Glomerular endothelial cell (primary cell): ENCODE measurements at places on chromosomes 6 and 20. TPM values are rescaled to one million over a fixed set of nuclear protein-coding genes. Genes with fewer than 3 reads are reported as not detected.

Gene RIPOR3
- 0.41 TPM in 1 of 2 replicates, not detected in the other for total RNA-seq

Gene CCN6
- total RNA-seq = not detected in 2 replicates

Gene METTL24
- total RNA-seq = 0.82 TPM in 1 of 2 replicates, not detected in the other

Gene ROS1
- total RNA-seq = 0.06 TPM in 1 of 2 replicates, not detected in the other

Gene MYO6
- 46.6 and 55.8 TPM in 2 replicates for total RNA-seq

Gene OLIG3
- not detected in 2 replicates for total RNA-seq

Gene TAGAP
- not detected in 2 replicates for total RNA-seq

DNA sequence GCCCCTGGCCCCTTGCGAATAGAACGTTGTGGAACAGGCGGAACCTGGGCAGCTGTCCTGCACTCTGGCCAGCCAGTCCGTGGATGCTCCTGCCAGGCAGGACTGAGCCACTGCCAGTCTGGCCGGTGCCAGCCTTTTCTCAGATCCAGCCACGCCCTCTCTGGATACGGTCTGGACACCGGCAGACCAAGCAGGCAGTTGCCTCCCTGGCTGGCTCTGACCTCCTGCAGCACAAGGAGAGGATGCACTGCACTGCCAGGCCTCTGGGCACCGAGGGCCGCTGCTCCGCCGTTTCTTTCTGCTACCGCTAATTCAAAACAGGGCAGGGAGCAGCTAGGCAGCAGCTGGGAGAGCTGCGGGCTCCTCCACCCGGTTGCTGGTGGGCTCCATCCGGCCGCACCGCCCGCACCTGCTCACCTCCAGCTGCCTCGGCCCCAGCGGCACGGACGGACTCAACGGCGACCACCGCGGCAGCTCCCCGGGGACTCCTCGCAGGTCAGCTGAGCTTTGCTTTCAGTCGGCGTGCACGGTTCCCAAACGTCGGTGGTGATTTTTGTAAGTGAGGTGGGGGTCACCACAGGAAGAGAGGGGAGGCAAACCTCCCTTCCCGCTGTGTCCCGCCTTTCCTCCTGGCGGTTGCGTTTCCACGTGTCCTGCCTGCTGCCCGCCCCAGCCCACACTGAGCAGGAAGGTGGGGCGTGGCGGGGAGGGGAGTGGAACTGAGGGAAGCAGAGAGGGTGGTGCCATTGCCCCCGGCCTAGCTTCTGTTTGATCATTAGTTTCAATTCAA lies 30.3 kb upstream of the AFDN start:
- no peak for DNase-seq

DNA sequence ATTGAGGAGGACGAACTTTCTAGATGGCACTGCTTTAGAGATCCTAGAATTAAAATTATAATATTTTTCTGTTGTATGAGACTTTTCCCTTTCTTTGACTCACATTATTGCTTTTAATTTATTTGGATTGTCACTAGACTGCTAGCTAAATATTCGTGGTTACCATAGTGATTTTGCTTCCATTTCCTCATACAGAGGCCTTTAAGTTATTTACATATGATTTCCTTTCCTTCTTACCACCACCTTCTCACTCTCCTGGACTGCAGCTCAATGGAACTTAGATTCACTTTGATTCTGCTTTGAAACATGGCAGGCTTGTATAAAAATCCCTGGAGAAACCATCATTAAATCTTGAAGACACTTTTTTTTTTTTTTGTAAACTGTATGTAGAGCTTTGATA lies 222.9 kb downstream of the LAMA2 start:
- peak; percentile 9 for DNase-seq

DNA sequence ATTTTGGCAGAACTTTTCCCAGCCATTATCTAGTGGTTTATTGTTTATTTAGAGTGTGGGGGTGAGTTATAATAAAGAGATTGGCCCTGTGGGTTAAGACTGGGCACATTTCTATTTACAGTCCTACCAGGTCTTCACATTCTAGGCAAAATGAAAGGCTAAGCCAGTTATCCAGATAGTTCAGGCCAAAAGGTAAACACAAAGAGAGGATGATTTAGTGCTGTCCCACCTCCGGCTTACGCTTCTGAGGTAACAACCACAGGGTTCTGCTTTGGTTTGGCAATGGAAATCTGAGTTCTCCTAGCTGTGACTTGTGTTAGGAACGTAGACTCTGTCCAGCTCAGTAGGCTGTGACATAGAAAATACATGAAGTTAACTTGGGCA lies 50.3 kb upstream of the PTPRK start:
- DNase-seq = no peak

- DNase-seq = no peak
Measured at GRCh38 chr20:33915726-33916331, 77.9 kb upstream of the RALY start.

DNA sequence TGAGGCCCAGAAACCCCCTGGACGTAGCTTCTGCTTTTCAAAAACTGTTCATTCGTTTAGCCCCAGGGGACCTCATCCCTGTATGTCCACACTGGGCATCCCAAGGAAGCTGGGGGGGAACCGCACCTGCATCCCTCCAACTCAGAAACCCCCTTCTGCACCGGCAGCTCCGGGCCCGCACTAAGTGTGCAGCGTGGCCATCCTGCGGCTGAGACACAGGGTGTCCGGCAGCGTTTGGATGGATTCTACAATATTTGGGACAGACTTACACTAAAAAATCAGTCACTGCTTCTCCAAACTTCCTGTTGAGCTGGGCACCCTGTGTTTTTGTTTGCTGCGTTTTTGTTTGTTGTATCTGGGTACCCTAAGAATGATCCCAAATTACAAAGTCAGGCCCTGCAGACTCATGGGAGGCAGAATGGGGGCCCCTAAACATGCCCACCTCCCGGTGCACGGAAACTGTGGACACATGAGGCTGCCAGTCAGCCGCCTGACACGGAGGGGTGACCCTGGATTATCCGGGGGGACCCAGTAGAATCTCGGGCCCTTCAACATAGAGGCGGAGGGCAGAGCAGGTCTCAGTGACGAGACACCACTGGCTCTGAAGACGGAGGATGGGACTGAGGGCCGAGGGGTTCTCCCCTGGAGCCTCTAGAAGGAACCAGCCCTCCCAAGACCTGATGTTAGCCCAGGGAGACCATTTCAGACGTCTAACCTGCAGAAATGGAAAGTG lies 88.2 kb upstream of the BHLHE23 start:
- no peak for DNase-seq

GRCh38 chr6:19880066-19880465 lies 42.9 kb downstream of the ID4 start:
- no peak for DNase-seq

GRCh38 chr6:132400883-132401617 lies at the start of gene MOXD1:
Gene MOXD1, minus strand, starts transcription at chr6:132401475. Its CDS starts 49 bp downstream, at chr6:132401426.
- DNase-seq = no peak

DNA sequence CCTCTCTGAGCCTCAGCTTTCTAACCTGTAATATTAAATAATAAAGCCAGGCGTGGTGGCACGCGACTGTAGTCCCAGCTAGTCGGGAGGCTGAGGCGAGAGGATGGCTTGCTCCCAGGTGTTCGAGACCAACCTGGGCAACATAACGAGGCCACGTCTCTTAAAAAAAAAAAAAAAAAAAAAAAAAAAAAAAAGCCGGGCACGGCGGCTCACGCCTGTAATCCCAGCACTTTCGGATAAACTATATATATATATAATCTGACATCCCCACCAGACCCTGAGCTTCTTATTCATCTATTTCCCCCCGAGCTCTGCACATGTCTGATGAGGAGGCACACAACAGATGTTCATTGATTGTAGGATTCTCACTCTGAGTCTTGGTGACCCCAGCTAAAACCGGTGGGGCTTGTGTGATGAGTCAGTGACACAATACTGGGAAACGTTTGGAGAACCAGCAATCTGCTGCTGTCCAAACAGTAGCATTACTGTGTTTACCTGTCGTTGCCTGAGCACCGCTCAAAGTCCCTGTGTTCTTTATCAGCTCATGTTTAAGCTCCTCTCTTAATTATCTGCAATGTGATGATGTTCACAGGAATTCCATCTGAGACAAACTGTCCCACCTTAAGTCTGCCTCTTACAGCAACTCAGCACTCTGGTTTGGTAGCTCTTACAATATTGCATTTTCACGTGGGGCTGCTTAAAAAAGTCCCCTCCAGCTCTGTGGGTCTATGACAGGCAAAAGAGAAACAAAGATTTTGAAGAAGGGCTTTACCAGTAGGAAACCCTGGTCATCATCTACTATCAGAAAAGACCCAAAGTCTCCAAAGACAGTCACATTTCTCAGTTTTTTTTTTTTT lies 1.0 kb upstream of the SPATA2 start:
- no peak for DNase-seq

DNA sequence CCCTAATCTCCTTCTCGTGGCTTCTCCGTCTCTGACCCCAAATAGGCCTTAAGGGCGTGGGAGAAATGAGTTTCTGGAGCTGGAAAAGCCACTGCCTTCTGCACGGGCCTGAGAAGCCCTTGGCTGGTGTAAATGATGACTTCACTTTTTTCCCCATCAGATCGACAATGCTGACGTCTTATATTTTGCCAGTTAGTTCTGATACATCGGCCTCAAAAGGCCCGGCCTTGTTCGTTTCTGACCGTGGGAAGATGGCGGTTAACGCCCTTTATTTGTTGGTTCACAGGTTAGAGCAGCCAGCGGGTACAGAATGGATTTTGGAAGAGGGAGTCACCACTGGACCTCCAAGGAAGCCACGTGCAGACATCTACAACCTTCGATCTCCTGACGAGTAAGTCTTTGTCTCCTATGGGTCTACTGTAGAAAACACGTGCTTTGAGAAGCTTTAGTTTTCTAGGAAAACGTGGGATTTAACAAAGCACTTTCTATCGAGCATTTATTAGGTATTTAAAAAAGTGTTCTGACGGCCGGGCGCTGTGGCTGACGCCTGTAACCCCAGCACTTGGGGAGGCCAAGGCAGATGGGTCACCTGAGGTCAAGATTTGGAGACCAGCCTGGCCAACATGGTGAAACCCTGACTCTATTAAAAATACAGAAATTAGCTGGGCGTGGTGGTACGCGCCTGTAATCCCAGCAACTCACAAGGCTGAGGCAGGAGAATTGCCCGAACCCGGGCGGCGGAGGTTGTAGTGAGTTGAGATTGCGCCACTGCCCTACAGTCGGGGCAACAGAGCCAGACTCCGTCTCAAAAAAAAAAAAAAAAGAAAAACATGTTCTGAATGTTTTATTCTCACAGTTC lies 1.2 kb upstream of the ZNFX1 start:
- DNase-seq = no peak

- no peak for DNase-seq
Measured at GRCh38 chr6:88855541-88856147, 107.8 kb downstream of the RNGTT start.

DNA sequence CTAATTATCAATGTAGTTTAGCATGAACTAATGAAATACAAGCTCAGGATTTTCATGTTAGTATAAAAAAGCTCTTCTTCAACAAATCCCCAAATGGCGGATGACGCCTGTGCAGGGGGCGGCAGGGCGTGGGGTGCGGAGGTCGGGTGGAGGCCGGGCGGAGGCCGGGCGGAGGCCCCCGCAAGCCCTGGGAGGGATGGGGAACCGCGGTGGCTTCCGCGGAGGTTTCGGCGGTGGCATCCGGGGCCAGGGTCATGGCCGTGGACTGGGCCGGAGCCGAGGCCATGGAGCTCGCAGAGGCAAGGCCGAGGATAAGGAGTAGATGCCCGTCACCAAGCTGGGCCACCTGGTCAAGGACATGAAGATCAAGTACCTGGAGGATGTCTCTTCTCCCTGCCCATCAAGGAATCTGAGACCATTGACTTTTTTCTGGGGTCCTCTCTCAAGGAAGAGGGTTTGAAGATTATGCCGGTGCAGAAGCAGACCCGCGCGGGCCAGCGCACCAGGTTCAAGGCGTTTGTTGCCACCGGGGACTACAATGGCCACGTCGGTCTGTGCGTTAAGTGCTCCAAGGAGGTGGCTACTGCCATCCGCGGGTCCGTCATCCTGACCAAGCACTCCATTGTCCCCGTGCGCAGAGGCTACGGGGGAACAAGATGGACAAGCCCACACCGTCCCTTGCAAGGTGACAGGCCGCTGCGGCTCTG lies 10.4 kb upstream of the EIF2S2 start:
- no peak for DNase-seq

- DNase-seq = no peak
Measured at GRCh38 chr20:40880063-40880728, 148.4 kb upstream of the TOP1 start.

DNA sequence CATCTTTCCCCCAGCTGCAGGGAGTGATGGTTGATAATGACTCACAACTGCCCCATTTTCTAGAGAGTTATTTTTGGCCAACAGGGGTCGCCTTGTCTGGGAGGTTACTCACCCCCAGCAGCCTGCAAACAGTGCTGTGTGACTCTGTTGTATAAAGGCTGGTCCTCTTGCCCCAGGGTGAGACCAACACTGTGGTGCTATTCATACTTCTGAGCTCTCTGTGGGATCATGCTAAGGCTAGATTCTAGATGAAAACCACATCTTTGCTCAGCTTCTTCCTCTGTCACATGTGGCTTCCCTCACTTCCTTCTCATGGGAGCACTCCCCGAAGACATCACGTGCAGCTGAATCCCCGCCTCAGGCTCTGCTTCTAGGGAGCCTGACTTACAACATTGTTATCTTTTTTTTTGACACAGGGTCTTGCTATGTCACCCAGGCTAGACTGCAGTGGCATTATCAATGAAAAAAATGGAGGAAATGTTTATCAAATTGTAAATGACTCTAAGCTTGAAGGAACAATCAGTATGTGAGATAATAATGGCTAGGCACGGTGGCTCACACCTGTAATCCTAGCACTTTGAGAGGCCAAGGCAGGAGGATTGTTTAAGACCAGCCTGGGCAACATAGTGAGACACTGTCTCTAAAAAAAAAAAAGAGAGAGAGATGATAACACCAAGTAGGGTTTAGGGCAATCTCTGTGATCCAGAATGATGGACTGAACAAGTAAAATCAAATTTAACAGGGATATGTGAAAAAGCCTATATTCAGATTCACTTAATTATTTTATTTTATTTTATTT lies 55.7 kb upstream of the SLC23A2 start:
- no peak for DNase-seq

GRCh38 chr20:45639687-45640086 lies 8.6 kb upstream of the WFDC9 start:
- DNase-seq = no peak

GRCh38 chr6:160831739-160832138 lies 129.7 kb downstream of the PLG start:
- no peak for DNase-seq

DNA sequence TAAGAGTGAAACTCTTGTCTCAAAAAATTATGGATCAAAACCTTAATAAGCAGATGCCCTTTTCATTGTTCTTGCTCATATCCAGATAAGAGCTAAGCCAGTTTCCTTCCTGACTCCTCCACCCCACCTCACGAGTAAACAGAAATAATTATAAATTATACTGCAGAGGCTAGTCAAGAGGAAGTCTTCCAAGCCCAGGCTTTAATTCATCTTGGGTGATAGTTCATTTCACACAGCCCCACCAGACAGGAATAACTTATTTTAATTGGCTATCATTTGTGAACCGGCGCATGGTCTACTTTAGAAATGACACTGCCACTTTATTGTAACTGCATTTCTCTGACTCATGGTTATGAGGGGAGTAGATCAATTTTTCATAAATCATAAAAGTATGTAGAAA lies 102.0 kb downstream of the BTBD3 start:
- no peak for DNase-seq

GRCh38 chr6:68689910-68690309 lies 54.8 kb downstream of the ADGRB3 start:
- no peak for DNase-seq

GRCh38 chr20:10288954-10289646 lies 70.5 kb downstream of the SNAP25 start:
- no peak for DNase-seq

GRCh38 chr6:104566411-104566810 lies 293.3 kb downstream of the HACE1 start:
- DNase-seq = no peak
